ENCODE measurements at places on chromosomes 2 and 18. TPM values are rescaled to one million over a fixed set of nuclear protein-coding genes. Genes with fewer than 3 reads are reported as not detected.

- DNase-seq: no peak
Measured at GRCh38 chr2:164186591-164186990, 434.7 kb downstream of the GRB14 start.

DNA sequence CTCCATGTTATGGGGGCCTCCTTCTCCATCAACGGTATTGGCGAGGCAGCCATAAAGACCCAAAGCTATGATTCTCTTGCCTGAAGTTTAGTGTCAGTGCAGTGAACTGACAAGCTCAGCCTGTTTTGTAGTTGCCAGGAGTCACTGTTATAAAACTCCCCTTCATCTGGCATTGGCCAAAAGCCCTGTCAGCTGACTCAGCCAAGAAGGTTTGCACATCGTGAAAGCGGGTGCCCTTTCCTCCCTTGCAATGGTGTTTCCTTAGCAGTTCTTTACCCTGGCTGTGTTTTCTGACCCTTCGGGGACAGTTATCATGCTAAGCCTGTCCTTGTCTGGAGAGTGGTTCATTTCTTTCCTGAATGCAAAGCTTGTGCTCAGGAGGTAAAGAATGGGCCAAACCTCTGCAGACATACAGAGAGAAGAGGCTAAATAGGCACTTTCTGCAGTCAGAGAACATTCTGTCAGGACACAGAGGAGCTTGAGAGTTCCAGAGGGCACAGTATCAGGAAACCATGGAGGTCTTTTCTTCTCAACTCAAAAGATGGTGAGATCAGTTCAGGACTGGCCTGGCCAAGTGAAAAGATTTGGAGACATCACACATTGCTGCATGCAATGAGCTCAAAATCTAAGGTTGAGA, 414.2 kb downstream of the ZNF521 start:
- DNase-seq: no peak

GRCh38 chr2:10234013-10234306, 68.7 kb upstream of the HPCAL1 start:
- no peak for DNase-seq

The SP5 gene
- total RNA-seq: not detected

The INO80C gene
- 13.9 TPM for total RNA-seq

GRCh38 chr2:106120432-106120831, 73.7 kb downstream of the UXS1 start:
- DNase-seq: no peak

The FLACC1 gene
- 7.5 TPM for total RNA-seq

DNA sequence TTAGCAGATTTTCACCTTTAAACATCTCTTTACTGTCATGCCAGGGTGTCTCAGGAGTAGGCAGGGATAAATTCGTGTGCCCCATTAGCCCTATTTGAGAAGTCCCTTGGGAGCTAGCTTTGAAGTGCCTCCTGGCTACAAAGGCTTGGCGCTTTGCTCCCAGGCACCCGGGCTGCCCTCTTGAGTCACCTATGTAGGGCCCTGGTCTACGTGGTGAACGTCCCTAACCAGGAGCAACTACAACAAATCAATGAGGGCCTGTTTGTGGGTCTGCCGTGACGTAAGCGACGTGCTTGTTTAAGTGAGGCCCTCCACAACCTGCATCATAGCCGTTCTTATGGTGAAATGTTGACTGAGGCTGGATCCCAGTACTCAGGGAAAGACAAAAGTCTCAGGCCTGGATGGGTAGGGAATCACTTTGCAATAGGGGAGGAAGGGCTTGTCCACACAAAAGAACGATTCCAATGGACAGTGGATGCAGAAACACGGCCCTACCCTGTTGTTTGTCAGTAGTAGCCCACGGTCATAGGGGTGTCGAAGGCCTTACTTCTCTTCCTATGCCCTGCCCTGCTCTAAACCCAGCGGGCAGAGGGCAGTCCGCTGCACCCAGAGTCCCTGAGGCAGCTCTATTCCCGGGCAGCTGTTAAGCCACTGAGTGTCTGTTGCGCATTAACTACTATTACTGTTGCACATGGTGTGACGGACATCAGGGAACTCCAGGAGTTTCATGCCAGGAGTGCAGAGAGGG, 93.9 kb downstream of the INHBB start:
- DNase-seq: no peak

DNA sequence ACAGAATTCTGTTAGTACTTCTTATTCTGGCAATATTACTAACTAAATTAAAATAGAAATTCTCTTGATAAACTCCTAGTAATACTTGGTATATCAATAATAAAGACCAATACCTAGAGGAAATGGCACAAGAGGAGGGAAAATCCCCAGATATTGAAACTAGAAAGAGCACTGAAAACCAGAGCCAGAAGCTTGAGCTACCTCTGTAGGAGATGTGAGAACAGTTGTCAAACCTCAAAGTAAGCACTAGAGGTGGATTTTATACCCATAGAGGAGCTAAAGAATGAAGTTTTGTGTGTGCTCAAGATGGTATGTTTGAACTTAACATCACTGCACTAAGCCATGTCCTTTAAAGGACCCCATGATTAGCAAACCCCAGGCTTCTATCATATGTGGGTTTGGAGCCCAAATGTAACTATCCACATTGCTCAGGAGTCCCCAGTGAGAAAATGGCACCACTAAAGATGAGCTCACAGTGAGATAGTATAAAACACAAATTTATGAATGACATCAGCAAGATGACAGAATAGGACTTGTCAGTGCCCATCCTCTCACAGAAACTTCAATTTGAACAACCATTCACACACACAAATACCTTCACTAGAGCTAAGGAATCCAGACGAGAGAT, 122.1 kb downstream of the PKP4 start:
- no peak for DNase-seq

DNA sequence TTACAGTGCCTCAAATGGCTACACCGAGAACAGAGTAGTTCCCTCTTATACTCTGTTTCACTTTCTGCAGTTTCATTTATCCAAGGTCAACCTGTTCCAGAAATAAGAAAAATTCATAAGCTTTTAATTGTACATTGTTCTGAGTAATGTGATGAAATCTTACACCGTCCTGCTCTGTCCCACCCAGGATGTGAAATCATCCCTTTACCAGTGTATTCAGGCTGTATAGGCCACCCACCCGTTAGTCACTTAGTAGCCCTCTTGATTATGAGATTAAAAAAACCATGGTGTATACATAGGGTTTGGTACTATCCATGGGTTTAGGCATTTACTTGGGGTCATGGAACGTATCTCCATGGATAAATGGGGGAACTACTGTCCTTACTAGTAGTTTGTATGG, 29.8 kb downstream of the STARD6 start:
- DNase-seq: no peak

DNA sequence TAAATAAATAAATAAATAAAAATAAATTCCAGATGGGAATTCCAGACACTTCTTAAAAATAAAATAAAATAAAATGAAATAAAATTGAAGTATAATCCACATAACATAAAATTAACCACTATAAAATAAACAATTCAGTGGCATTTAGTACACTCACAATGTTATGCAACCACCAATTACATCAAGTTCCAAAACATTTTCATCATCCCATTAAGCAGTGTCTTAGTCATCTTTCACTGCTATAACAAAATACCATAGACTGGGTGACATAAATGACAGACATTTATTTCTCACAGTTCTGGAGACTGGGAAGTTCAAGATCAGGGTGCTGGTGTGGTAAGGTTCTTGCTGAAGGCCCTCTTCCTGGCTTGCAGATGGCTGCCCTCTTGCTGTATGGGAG, 22.6 kb upstream of the PROKR1 start:
- DNase-seq: no peak

The FAHD2A gene
- 19.9 TPM for total RNA-seq

DNA sequence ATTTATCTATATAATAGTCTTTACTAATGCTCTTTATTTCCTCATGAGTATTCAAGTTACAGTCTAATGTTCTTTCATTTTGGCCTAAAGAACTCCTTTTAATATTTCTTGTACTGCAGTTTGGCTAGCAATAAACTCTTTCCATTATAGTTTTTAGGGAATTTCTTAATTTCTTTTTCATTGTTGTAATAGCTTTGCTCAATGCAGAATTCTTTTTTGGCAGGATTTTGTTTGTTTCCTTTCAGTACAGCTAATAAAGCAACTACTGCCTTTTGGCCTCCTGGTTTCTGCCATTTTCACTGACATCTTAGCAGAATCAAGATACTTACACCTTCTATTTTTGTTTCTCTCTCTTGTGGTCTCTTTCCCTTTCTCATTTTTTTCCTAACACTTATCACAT, 390.4 kb upstream of the RGPD4 start:
- no peak for DNase-seq

DNA sequence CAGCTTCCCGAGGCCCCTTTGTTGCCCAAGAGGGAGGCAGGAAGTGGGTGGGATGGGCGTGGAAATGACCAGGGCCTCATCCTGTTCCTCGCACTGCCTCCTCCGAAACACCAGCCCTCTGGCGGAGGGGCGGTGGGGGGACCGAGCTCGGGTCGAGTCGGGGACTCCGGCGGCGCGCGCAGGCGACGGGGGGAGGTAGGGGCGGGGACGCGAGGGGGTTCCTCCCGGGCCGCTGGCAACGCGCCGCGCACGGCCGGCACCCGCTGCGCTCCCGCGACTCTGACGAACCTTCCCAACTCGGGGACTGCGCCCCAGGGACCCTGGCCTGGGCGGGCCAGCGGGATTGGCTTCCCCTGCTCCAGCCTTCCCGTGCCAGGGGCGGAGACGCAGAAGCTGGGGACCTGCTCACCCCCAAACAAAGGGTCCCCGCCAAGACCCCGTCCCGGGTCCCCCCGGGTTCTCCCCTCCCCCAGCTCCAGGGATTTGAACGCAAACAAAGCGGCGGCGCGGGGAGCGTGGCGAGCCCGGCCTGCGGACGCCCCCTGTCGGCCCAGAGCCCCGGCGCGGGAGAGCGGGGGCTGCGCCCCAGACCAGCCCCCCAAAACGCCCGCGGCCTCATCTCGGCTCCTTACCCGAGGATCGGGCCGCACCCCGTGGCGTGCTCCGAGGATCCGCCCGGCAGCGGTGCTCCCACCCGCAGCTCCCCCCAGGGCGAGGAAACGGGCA, 1.2 kb downstream of the SEMA4C start:
- peak; percentile 92 for DNase-seq

GRCh38 chr2:238813109-238813508, 34.8 kb upstream of the TWIST2 start:
- DNase-seq: no peak

The CEP68 gene
- 12.7 TPM for total RNA-seq

DNA sequence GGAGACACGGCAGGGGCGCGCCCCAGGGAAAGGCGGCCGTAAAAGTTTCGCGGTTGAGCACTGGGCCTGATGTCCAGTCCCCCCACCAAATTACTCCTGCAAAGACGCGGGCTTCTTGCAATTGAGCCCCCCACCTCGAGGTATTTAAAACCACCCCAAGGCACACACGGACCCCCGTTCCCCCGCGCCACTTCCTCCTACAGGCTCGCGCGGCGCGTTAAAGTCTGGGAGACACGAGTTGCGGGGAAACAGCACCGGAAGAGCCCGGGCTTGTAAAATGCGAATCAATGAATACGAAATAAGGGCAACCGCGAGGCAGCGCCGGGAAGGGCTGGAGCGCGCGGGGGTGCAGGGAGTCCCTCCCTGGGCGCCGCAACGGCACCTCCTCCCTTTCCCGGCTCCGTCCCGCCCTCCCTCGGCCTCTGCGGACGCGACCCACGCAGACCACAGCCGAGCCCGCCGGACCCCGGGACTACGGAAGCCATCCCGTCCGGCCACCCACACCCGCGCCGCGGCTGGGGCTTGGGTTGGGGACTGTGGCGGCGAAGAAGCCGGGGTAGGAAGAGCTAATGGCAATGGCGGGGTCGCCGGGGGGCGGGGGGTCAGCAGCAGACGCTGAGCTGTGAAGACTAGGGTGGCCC, 918 bp upstream of the NETO1 start:
- no peak for DNase-seq

The SLC14A1 gene
- 11.4 TPM for total RNA-seq

- DNase-seq: no peak
Measured at GRCh38 chr2:62768615-62769014, 63.1 kb downstream of the EHBP1 start.

The SERPINB12 gene
- not detected for total RNA-seq

All from right atrium auricular region (tissue), 2 donors.